Liver (tissue), 10 donors: ENCODE measurements at places on chromosomes 4 and X. TPM values are rescaled to one million over a fixed set of nuclear protein-coding genes. Genes with fewer than 3 reads are reported as not detected.

- no peak for DNase-seq
Measured at GRCh38 chrX:109782994-109783700, 50.1 kb upstream of the ACSL4 start.

- DNase-seq: no peak
Measured at GRCh38 chrX:96843566-96843965, 40.1 kb upstream of the RPA4 start.

DNA sequence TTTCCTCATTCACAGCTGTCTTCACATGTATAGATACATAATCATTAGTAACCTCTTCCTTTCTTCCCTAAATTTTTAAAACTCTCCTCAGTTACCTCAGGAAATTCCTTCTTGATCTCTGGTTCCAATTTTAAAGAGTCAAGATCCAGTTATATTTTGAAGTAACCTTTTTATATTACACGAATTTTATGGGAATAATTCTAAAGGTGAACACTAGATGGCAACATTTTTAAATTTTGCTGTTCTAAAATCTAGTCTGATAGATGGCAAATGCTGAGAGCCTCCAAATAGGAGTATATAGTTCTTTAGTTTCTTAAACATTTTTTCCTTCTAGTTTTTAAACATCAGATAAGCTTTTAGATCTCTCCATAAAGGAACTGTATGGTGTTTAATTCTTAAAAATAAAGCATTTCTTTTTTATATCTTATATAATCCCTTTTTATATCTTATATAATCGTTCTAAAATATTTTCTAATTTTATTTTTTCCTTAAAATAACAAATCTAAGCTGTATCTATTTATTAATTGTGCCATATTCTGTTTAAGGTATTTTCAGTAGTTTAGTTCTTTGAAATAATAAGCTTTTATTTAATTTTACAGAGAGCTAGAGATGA, 37.9 kb upstream of the PAPSS1 start:
- no peak for DNase-seq

The AKAP4 gene
- total RNA-seq: not detected

- no peak for DNase-seq
Measured at GRCh38 chr4:108398316-108398715, 222.1 kb upstream of the RPL34 start.

The TENT5D gene
- not detected for total RNA-seq

GRCh38 chr4:26075583-26075982, 161.6 kb downstream of the SMIM20 start:
- DNase-seq: no peak

GRCh38 chrX:74349387-74349786, 45.4 kb downstream of the ZCCHC13 start:
- no peak for DNase-seq
